ENCODE measurements at places on chromosomes 1 and 21.

- DNase-seq = no peak
Measured at GRCh38 chr1:91736146-91736714, 149.7 kb downstream of the TGFBR3 start.

DNA sequence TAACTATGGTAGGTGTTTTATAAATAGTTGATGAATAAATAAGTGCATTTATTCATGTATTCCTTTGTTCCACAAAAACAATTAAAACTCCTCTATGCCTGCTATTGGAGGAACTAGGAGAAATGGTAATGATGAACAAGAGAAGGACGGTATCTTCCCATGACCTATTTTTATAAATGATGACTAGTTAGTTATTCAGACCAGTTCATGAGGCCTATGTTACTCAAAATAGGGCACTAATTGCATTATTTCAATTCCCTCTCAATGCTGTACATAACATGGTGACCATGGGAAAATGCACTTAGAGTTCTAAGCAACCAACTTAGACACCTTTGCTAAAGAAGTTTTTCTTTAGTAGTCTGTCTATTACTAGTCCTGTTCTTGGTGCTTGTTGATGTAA is 53.1 kb downstream of the XCL1 start:
- DNase-seq = no peak

DNA sequence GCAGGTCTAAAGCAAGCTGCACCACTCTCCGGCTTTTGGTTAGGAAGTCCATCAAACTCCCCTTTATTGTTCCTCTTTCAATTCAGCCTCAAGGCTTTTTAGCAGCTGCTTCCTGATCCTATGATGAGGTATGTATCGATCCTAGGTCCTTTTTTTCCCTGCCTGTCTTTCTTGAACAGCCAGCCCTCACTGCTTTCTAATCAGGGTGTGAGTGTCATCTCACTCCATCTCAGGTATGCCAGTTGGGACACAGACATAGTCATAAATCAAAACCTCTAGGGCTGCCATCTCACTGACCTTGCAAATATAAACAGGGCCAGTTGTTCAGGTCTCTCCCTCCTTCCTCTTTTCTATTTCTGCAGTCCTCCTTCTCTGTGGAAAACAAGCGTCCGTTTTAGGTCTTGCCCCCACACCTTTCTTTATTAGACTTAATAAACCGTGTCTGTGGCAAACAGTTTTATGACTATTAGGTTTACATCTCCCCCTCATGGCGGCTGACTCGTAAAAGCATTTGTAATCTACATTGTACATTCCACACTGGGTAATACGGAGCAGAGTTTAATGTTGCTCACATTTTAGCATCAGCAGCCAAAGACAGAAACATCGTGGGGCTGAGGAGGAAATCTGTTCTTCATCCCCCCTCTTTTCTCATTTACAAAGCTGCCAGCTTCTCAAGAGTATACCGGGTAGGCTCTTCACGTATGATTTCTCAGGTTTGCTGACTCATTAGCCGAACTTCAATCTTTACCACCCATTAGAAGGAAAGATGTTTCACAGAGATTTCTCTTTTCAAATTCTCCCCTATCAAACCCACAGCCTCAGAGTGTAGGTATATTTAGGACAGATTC is 11.6 kb downstream of the STYXL2 start:
- peak; percentile 60 for DNase-seq

- DNase-seq = no peak
Measured at GRCh38 chr1:35499652-35500176, 57.5 kb downstream of the KIAA0319L start.

GRCh38 chr1:55913565-55913964 is 665.8 kb downstream of the PLPP3 start:
- DNase-seq = no peak

DNA sequence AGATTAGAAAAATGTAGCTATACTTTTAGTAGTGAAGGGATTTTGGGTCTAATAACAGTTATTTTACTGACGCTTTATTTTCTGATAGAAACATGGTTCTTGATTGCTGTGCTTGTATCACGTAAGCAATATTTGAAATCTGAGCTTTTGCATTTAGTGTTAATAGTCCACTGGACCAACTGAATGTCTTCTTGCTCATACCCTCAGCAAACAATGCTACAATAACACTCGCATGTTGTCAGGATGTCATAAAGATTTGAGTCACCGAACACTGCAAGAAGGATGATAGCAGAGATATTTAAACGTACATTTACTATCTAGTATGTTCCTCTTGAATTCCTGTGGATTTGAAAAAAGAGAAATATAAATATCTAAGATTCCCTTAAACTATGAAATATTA is 7.5 kb downstream of the DYRK1A start:
- DNase-seq = no peak

GRCh38 chr21:34611528-34611927 is 3.4 kb downstream of the RCAN1 start:
- DNase-seq = no peak

DNA sequence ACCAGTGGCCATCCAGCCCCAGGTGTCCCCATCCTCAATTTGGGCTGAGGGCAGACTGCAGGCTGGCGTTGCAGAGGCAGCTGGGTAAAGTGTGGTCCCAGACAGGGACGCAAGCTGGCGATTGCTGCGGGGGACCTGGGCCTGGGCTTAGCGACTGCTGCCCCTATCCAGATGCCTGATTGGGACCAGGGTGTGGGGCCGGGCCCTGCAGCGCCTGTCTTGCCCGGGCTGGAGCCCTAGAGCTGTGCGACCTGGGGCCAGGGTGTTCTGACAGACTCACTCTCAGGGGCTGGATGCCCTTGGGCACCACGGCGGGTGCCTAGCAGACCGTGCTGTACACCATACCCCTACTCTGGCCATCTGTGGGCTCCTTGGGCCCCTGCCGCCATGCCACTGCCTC is 16.2 kb upstream of the FAAP20 start:
- DNase-seq = no peak

DNA sequence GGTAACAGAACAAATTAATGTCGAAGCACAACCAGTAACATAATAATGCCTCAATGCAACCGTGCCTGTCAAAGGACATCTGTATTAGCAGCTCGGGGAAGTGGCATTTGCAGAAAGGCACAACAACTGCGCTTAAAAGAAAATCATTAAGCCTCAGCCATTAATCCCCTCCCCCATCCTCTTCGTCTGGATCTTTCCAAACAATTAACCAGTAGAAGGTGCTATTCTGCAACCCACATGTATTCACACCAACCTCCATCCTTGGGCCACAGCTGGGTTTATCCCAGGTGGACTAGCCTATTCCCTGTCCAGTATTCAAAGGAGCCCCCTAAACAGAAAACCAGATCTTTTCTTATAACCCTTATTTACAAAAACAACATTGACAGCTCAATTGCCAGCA is 2.6 kb downstream of the RERE start:
- peak; percentile 32 for DNase-seq

DNA sequence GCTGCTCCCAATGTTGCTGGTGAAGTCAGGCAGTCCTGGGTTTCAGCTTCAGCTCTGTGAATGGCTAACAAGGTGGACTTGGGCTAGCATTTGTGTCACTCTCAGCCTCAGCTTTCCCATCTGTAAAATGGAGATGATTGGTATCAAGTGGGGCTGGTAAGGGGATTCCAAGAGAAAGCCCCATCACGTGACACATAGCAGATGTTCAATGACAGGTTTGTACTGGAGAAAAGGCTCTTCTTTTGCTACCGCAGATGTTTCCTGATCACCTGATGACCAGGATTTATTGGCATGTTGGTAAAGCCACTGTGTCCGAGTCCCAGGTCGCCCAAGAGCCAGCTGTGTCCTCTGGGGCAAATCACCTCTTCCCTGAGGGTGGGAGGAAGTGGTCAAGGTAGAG is 335.0 kb downstream of the MATN1 start:
- no peak for DNase-seq

GRCh38 chr1:206142011-206142410 is 24.8 kb upstream of the AVPR1B start:
- no peak for DNase-seq

GRCh38 chr1:210123924-210124589 is 108.5 kb upstream of the SERTAD4 start:
- no peak for DNase-seq

GRCh38 chr1:168529518-168529917 is 14.3 kb downstream of the XCL2 start:
- DNase-seq = no peak

DNA sequence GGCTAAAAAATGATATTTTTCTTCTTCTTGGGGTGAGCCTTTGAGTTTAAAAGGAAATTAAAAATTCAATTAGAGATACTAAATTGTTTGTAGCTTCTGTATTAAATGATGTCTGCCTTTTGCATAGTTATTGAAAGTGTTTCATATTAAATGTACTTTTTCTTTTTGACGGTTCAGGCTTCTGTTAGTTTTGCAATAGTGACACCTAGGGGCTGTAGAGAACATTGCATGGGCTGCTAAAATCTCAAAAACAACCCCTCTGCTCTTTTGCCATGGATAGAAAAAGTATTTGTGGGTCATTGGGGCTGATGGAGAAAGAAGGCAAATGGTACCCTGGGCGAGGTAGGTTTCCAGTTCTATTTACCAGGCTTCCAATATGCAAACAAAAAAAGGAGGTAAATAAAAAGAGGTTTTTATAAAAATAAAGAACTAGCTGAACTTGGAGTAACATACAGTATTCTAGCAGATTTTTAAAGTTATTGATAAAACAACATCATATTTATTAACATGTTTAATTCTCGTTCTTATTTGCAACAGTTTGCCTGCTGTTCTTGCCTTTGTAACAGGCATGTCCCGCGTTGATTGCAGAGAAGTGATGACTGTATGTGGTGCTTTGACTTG is 115.4 kb upstream of the HOOK1 start:
- DNase-seq = peak; percentile 45

DNA sequence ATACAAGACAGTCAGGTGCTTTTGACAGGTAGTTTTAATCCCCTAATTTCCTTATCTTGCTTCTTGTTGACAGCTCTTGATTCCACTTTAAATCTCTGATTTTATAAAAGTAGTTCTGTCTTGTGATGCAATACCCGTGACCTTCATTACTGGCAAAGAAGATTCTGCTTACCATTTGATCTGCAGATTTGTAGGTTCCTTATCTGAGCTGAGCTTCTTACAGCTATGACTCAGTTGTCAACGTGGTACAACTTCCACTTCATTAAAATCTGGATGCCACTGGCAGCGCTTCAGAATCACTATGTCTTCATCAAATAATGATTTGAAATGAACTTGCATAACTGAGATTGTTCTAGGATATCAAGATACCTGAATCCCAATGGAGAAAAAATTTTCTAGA is 543.6 kb upstream of the B3GALT2 start:
- DNase-seq = no peak

DNA sequence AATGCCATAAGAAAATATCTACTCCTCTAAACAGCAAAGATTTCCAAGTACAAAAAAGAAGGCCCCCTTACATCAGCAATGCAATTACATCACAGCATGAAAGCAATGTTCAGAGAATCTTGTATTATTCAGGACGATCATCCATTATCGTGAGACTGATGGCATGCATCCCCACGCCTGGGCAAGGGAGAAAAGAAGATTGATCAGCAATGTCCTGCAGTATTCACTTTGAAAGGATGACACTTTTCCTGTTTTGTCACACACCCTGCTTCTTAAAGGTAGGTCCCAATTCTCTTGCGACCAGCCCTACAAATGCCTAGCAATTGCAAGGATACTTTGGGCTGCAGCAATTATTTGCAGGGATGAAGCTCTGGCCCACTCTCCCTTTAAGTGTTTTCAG is 108.7 kb downstream of the TOMM20 start:
- no peak for DNase-seq

DNA sequence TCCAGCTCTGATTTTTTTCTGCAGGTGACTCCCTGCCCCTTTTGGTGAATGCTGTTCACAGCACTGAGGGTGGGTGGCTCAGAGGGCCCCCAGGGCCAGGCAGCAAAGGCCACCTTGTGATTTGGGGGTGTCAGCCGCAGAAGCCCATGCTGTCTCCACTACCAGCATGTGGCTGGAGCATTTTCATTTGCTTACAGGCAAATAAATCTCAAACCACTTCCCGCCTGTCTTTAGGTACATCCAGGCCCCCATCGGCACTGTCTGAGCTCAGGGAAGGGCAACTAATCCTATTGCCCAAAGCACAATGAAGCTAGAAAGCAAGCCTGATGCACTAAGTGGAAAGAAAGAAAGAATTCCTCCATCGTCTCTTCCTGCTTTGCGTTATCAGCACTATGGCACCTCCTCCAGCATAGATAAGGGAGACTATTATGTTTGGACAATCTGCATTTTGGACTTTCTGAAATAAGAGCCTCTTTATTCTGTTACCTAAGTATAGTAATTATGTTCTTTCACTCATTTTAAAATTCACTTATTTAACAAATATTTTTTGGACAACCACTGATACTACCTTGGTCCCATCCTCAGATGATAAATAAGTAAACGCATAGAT is 100.5 kb upstream of the TLR5 start:
- peak; percentile 8 for DNase-seq

DNA sequence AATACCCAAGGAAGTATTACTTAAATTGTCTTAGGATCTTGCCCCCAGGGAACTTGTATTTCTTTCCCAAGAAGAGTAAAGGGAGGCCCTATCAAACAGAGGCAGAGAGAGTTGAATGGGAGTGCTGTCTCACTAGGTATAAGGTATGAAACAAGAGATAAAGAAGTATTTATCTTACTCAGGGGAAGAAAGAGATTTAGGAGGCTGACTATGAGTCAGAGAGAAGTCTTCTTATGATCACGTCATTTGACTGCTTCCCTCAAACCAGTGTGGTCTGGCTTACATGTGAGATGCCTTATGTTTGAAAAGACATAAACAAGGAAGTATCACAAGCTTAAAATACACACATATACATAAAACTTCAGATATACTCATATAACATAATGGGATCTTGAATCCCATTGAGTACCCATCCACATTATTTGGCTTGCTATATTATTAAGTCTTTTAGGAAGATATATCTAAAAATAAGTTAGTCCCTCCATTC is 29.6 kb downstream of the DUSP10 start:
- no peak for DNase-seq

DNA sequence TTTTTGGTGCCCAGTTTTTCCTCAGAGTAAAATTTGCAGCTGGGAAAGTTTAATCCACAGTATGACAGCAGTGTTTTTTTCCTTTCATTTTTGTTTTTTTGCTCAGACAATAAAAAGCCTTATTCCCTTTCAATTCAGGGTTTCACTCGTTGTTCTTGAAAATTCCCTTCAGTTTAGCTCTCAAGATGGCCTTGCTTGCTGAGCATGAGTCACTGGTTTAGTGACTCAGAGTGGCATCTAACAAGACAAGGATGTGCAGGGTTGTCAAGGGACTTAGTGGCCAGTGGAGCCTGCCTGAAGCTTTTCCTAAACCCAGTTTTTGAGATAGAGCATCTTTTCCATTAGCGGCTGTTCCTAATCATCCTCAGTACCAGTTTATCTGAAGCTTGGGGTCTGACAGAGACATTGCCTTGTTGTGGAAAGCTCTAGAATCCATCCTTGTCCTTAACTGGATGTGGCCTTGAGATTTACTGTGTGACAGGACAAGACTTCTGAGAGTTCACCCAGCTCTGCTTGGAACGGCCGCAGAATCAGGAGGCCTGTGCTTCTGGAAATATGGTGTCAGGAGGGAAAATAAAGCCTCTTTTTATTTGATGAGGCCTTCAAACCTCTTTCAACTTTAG is 48.4 kb upstream of the DNAJC6 start:
- DNase-seq = no peak

GRCh38 chr1:61081686-61082310 is 563 bp upstream of the NFIA start:
- peak; percentile 54 for DNase-seq

GRCh38 chr1:108194051-108194450 is 6.1 kb downstream of the SLC25A24 start:
- no peak for DNase-seq

GRCh38 chr1:9782116-9782751 is 41.5 kb downstream of the CLSTN1 start:
- no peak for DNase-seq

- DNase-seq = no peak
Measured at GRCh38 chr1:7898962-7899361, 41.7 kb downstream of the TNFRSF9 start.
